ENCODE measurements at places on chromosomes 6 and 20. TPM values are rescaled to one million over a fixed set of nuclear protein-coding genes. Genes with fewer than 3 reads are reported as not detected.

Gene STK38
- total RNA-seq = 40.2 TPM

Gene CST4
- not detected for total RNA-seq

Gene PAK5
- total RNA-seq = 0.15 TPM

Gene SPDEF
- total RNA-seq = 6.0 TPM

Gene PREX1
- 111 TPM for total RNA-seq

Gene SMPDL3A
- total RNA-seq = 30.6 TPM

Gene BMP5
- total RNA-seq = 12.7 TPM

Gene MOCS1
- total RNA-seq = 18.0 TPM

Gene FAM162B
- 5.2 TPM for total RNA-seq

Gene PRKN
- 4.3 TPM for total RNA-seq

Gene DDRGK1
- 83.9 TPM for total RNA-seq

Gene CEBPB
- 266 TPM for total RNA-seq

Gene REM1
- total RNA-seq = 2.3 TPM

Gene MAS1L
- not detected for total RNA-seq

Gene RAMACL
- total RNA-seq = 3.2 TPM

Gene DNMT3B
- total RNA-seq = 1.6 TPM

Gene CALHM6
- total RNA-seq = 6.4 TPM

Gene SLC22A16
- total RNA-seq = 0.52 TPM

Gene FAM229B
- total RNA-seq = 15.6 TPM

Gene EIF6
- total RNA-seq = 110 TPM

Gene SEMG1
- 0.31 TPM for total RNA-seq

Gene CRISP3
- not detected for total RNA-seq

Gene BACH2
- total RNA-seq = 5.6 TPM

Gene TRIM40
- not detected for total RNA-seq

Gene FAM184A
- 21.7 TPM for total RNA-seq

Gene SLC44A4
- total RNA-seq = 78.8 TPM

Gene BTN1A1
- total RNA-seq = not detected

Gene FERMT1
- total RNA-seq = 5.3 TPM

Gene COL12A1
- 74.3 TPM for total RNA-seq

Gene SLC22A7
- not detected for total RNA-seq

Gene IPCEF1
- total RNA-seq = 2.4 TPM

Gene GPR6
- total RNA-seq = not detected

Gene LY6G5C
- 5.9 TPM for total RNA-seq

Gene RBPJL
- total RNA-seq = not detected

Gene TP53TG5
- total RNA-seq = 0.44 TPM

Gene IFT52
- 19.4 TPM for total RNA-seq

Gene SIRPG
- 0.38 TPM for total RNA-seq

Gene SNAP25
- total RNA-seq = 1.5 TPM

Gene SLC17A1
- not detected for total RNA-seq

Gene C20orf144
- 0.24 TPM for total RNA-seq

Gene LBP
- 1.8 TPM for total RNA-seq

Gene RSPO4
- total RNA-seq = 2.2 TPM

Gene GABRR2
- 4.8 TPM for total RNA-seq

Gene GNRH2
- not detected for total RNA-seq

Gene SNAI1
- 4.1 TPM for total RNA-seq

Data from left lung (tissue), 14 donors.